ENCODE measurements at places on chromosomes 16 and 17. TPM values are rescaled to one million over a fixed set of nuclear protein-coding genes. Genes with fewer than 3 reads are reported as not detected.

The P2RX5 gene
- 27.4 TPM for total RNA-seq

The TLCD3B gene
- total RNA-seq = 0.27 TPM

The SLC35B1 gene
- 96.1 TPM for total RNA-seq

The TBC1D3 gene
- total RNA-seq = not detected

The DUSP14 gene
- total RNA-seq = 41.9 TPM

The SPATA22 gene
- total RNA-seq = not detected

The TK1 gene
- 236 TPM for total RNA-seq

The KRT24 gene
- total RNA-seq = not detected

The MSLN gene
- 3.3 TPM for total RNA-seq

The BAHCC1 gene
- total RNA-seq = 10.2 TPM

The PRR35 gene
- total RNA-seq = 0.13 TPM

The RNF112 gene
- 0.45 TPM for total RNA-seq

The TBC1D3I gene
- total RNA-seq = 0.28 TPM

The PHF12 gene
- 28.3 TPM for total RNA-seq

The SERPINF2 gene
- 3.2 TPM for total RNA-seq

The KCNG4 gene
- total RNA-seq = not detected

The MSL1 gene
- total RNA-seq = 53.1 TPM

The RHBDL3 gene
- total RNA-seq = 5.5 TPM

The FGF11 gene
- 1.1 TPM for total RNA-seq

The NPIPB6 gene
- total RNA-seq = 1.9 TPM

The SETD6 gene
- 16.2 TPM for total RNA-seq

The RMI2 gene
- total RNA-seq = 31.9 TPM

The TNP2 gene
- not detected for total RNA-seq

The PRSS33 gene
- total RNA-seq = not detected

The RAPGEFL1 gene
- 3.4 TPM for total RNA-seq

The CD300LB gene
- total RNA-seq = 0.17 TPM

The IL17C gene
- total RNA-seq = not detected

The DPEP3 gene
- not detected for total RNA-seq

The FOXF1 gene
- total RNA-seq = not detected

The DCXR gene
- total RNA-seq = 87.6 TPM

The MRPS34 gene
- 252 TPM for total RNA-seq

The EME1 gene
- 14.8 TPM for total RNA-seq

The TNS4 gene
- 213 TPM for total RNA-seq

The PTGES3L gene
- 0.73 TPM for total RNA-seq

The ST6GALNAC1 gene
- total RNA-seq = not detected

The WNT9B gene
- total RNA-seq = not detected

The SCGB1C2 gene
- not detected for total RNA-seq

The CD300E gene
- total RNA-seq = not detected

The ATP2A1 gene
- total RNA-seq = 1.8 TPM

The SPNS2 gene
- total RNA-seq = 21.8 TPM

The ARL5C gene
- not detected for total RNA-seq

The KCNAB3 gene
- 1.9 TPM for total RNA-seq

The HOXB6 gene
- total RNA-seq = 3.5 TPM

The PIK3R5 gene
- not detected for total RNA-seq

The GABARAP gene
- total RNA-seq = 688 TPM

The NAGLU gene
- total RNA-seq = 44.5 TPM

The CCL11 gene
- total RNA-seq = not detected

The SMCR8 gene
- total RNA-seq = 15.9 TPM

Measured in A549 treated with GW870086 at 1 μM for 4 hours (cell line).